ENCODE measurements at places on chromosomes 11 and 22. TPM values are rescaled to one million over a fixed set of nuclear protein-coding genes. Genes with fewer than 3 reads are reported as not detected.

Gene CEP164
- total RNA-seq: 7.9 TPM

Gene P2RX6
- total RNA-seq: 0.48 TPM

Gene GPR83
- total RNA-seq: 0.44 TPM

- H3K4me3 ChIP-seq: no peak overlapping the region
- no peaks in the 10 kb centered on the region for H3K4me1 ChIP-seq
- no peaks in the 10 kb centered on the region for H3K36me3 ChIP-seq
These were observed 1.9 kb downstream of the MUC5B start for GRCh38 chr11:1224491-1225385.

- H3K27ac ChIP-seq: no peak overlapping the region
- no peaks in the 10 kb centered on the region for H3K27me3 ChIP-seq
- no peak overlapping the region for H3K4me3 ChIP-seq
- DNase-seq: no peak
These were observed 21.6 kb upstream of the GDPD4 start for GRCh38 chr11:77322926-77323590.

Gene P2RY6
- total RNA-seq: 3.2 TPM

All from heart left ventricle (tissue), 16 donors.